ENCODE measurements at places on chromosomes 4 and X.

- no peak for DNase-seq
These were observed 20.1 kb upstream of the FGFR3 start for GRCh38 chr4:1772853-1773538.

GRCh38 chrX:23668335-23668734 is 1.0 kb downstream of the PRDX4 start:
- no peak for DNase-seq

- DNase-seq: no peak
These were observed 58.3 kb upstream of the GUCY1A1 start for GRCh38 chr4:155608225-155608885.

DNA sequence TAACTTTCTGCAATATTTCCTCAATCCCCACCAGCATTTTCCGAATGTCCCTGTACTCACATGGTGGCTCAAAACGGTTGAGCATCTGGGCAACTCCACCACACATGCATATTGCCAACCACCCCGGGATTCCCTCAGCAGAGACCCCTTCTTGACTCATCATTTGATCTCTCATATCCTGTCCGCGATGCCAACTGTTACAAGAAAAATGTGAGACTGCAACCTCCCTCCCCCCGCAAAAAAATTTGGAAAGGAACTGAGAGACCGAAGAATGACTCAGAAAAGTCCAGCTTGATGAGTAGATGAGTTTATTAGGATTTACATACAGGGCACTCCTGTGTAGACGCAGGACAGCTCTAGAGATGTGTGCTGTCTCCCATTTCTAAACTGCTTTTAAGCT is 561.4 kb downstream of the ZIC3 start:
- no peak for DNase-seq

DNA sequence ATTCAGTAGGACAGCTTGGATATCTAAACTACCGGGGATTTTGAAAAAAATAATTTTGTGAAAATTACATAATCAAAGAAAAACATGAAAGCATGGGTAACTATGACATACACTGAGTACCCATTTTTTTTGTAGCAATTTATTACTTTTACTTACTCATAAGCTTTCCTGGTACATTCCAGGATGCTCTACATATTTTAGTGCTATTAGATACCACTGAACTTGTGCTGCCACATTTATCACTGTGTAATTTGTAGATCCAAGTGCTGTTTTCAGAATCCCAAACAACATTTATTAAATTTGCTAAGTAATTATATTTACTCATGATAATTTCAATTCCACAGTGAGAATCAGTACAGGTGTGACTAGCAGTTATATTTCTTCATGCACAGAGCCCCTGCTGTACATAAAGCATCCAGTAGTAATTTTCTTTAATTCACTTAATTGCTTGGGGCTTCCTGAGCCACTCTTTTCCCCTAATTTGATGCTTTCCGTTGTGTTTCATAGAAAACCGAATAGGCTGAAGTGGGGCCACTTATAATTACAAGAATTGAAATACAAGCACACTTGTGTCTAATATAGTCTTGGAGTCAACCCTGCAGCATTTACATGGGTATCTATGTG is 2254.4 kb downstream of the ARAP2 start:
- DNase-seq: no peak

DNA sequence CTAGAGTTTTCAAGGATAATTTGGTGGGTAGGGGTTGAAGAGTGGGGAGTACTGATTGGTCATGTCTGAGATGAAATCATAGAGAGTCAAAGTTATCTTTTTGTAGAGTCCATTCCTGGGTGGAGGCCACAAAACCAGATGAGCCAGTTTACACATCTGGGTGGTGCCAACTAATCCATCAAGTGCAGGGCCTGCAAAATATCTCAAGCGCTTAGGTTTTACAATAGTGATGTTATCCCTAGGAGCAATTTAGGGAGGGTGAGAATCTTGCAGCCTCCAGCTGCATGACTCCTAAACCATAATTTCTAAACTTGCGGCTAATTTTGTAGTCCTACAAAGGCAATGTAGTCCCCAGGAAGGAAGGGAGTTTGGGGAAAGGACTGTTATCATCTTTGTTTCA is 988.3 kb upstream of the LCORL start:
- no peak for DNase-seq

GRCh38 chr4:22650771-22651170 is 42.0 kb upstream of the GBA3 start:
- no peak for DNase-seq

DNA sequence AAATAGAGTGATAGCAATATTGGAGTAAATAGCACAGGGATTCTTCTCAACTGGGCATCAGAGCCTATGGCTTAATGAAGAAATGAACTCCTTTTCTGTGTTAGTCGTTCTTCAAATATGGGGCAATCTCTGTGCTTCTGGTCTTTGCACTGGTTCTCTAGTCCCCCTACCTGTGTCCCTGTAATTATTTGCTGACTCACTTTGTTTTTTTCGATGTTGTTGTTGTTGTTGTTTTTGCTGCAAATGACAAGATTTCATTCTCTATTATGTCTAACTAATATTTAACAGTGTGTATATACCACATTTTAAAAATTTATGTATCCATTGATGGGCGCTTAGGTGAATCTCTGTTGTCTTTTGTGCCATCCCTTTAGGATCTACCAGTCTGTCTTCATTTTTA is 2137.8 kb upstream of the TENM3 start:
- DNase-seq: no peak

DNA sequence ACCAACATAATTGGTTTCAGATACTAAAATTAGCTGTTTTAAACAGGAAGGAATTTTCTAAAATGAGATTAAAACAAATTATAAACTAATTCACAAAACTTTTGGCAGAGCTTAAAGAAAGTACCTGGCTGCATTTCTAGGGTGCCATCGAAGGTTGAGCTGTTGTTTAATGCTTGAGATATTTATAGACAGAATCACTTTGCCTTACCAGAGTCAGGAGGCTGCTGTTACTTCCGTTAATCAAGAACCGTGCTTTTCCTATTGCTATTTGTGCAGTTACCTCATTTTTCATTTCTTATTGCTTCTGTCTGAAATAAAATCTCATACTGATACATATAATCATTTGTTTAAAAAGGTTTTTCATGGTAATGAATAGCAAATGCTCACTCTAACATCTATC is 242.9 kb downstream of the TECRL start:
- no peak for DNase-seq

GRCh38 chr4:164462471-164462870 is 291.5 kb upstream of the SMIM31 start:
- no peak for DNase-seq

DNA sequence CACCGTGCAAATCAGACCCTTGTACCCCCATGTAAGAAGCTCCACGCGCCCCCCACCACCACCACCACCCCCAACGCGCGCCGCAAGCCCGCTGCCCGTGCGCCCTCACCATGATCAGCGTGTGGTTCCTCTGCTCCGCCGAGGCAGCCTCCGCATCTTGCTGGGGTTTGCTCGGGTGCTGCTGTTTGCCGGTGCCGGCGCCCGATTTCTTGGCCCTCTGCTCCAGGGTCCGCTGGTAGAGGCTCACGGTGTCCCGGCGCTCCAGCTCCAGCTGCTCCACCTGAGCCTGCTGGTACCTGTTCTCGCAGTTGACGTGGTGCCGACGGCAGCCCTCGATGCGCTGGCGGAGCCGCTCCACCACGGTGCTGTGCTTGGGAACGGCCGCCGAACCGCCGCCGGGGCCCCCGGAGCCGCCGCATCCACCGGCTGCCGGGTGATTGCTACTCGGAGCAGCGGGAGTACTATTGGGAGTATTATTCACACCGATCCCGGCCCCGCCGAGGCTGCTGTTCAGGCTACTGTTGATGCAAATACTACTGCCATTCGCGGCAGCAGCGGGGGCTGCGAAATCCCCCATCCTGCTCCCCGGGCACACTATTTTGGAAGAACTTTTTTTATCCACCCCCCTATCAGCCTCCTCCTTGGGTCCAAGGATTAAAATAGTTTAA is 1.1 kb downstream of the MAML3 start:
- peak; percentile 25 for DNase-seq

Measured in stimulated activated CD4-positive, alpha-beta T cell treated with anti-CD3 and anti-CD28 coated beads, TNF-alpha, amount 100 ng/mL, for 4 hours (primary cell).